Stimulated activated CD8-positive, alpha-beta memory T cell treated with anti-CD3 and anti-CD28 coated beads, Interleukin-4, amount 100 ng/mL, for 24 hours (primary cell): ENCODE measurements at places on chromosomes 13 and 19.

DNA sequence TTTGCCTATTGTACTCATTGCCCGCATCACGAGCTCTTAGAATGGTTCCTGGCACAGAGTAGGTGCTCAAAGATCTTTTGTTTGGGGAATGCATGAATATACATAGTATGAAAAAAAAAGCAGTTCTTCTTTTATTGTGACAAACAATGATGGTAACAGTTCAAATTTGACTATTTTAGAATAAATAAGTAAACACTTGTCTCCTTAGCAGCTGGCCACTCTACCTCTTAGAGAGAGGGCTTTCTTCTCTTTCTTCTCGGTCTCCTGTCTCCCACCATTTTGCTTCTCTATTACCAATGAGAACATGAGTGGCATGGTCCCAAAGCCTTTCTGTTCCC is 639 bp upstream of the SLAIN1 start:
- DNase-seq = no peak

- peak; percentile 63 for DNase-seq
Observed at GRCh38 chr19:13154241-13154778, 4.1 kb downstream of the IER2 start.

GRCh38 chr13:45518525-45519245 is 53.9 kb downstream of the COG3 start:
- DNase-seq = no peak

DNA sequence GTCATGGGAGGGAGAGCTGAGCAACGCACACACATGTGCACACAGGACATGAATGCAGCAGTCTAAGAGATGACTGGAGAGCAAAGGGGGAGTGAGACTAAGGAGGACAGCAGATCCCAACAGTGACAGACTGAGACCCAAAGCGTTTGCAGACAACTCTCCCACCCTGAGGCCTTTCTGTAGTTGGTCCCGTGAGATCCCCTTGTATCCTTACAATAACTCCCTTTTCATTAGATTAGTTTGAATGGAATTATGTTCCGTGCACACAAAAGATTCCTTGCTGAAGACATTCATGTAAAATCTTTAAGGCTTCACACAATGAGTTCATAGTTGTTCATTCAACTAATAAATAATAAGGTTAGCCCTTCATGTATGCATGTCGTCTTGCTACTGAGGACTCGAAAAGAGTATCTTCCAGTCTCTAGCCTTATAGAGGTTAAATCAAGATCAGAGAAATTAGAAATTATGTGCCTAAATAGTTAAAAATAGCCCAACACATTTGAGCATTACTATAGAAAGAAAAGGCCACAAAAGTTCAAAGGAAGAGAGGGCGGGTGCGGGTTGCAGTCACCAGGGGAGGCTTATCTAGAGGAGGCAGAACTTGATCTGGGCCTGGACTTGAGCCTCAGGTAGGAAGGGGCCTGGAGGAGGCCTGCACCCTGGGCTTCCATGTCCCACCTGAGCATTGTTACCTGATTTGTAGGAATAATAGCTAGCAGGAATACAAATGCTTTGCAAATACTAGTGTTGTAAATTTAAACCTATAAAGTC is 3.1 kb upstream of the GTF3A start:
- no peak for DNase-seq

DNA sequence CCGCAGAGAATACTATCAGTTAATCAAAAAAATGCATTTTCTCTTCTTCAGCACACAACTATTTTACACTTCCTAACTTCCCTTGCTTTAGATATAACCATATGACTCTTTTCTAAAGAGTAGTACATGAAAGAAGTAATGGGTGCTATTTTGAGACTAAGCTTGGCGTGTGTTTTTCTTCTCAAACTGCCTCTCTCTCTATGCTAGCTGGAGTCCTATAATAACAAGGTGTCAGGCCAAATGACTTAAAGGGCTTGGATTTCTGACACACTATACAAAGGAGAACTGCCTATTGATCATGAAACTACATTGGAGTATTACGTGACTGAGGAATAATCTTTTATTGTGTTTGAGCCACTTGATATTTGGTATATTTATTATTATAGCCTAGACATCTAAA is 1330.1 kb upstream of the SPRY2 start:
- no peak for DNase-seq

DNA sequence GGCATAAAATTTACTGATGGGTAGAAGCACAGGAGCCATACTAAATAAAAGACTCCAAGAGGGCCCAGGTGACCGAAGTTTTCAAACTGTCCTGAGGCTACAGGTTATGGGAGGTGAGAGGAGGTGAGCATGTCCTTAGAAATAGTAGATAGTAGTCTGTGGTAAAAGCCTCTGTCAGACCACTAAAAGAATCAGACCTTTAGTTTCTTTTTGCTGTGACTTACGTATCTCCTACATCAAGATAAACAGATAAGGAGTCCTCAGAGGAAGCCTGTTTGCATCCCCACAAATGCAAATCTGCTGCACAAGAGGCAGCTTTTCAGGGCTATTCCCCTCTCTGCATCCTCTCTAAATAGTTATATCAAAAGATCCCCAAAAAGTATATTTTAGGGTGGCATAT is 711.6 kb upstream of the SLITRK6 start:
- no peak for DNase-seq

DNA sequence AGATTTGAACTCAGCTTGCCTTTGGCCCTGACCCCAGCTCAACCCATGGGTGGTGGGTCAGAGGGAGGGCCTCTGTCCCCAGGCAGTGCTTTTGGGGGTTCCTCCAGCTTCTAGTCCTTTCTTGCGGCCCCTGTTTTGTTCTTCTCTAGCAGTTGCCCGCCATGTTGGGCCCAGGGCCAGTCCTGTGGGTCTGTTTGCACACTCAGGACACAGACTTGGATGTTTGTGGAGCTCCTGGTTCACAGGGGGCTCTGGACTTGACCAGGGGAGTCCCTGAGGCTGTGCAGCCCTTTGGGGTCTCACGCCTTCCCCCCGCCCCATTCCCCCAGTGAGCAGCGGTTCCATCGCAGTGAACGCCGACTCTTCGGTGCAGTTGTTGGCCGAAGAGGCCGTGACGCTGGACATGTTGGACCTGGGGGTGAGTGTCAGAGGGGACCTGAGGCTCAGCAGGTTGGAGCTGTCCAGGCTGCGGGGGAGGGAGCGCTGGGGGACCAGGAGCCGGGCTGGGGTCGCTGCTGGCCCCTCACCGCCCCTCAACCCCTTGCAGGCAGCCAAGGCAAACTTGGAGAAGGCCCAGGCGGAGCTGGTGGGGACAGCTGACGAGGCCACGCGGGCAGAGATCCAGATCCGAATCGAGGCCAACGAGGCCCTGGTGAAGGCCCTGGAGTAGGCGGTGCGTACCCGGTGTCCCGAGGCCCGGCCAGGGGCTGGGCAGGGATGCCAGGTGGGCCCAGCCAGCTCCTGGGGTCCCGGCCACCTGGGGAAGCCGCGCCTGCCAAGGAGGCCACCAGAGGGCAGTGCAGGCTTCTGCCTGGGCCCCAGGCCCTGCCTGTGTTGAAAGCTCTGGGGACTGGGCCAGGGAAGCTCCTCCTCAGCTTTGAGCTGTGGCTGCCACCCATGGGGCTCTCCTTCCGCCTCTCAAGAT is 2.5 kb downstream of the ATP5F1D start:
- DNase-seq = peak; percentile 86

GRCh38 chr19:46349311-46349993 is 2.6 kb downstream of the PPP5C start:
- DNase-seq = no peak

DNA sequence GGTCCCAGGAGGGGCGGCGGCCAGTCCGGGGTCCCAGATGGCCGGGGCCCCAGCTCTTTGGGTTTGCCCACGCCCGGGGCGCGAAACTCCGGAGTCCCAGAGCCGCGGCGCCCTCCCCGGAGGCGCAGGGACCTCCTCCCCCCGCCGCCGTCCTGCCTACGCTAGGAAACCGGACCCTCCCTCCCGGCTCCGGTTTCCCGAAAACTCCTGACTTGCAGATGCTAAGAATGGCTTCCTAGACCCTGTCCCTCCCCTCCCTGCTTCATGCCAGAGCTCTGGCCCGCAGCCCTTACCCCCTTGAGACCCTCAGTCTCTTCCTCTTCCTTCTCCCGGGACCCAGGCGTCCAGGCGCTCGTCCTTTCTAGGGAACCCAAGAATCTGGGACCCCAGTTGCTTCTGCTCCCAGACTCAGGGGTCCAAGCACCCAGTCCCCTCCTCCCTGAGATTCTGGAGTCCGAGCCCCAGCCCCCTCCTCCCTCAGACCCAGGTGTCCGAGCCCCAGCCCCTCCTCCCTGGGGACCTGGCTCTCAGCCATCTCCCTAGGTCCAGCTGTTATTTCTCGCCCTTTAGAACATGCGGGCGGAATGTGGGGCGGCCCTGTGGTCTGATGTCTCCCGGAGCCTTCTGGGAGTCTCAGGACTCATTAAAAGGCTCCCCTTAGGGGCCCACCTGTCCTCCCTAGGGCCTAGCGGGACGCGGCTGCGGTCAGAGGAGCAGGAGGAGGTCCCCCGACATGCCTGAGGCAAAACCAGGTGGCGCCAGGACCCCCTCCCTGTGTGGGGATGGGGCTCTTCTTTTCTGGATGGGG is at the start of gene MYBPC2:
TSS of gene MYBPC2 (plus strand) at position 672 of the 808 bp plus-strand sequence. CDS start at position 734, 62 bp downstream.
- no peak for DNase-seq

DNA sequence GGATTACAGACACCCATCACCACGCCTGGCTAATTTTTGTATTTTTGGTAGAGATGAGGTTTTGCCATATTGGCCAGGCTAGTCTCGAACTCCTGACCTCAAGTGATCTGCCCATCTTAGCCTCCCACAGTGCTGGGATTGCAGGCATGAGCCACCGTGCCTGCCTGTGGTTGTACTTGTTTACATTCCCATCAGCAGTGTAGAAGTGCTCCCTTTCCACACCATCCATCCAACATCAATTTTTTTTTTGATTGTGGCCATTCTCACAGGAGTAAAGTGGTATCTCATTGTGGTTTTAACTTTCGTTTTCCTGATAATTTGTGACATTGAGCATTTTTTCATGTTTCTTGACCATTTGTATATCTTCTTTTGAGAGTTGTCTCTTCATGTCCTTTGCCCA is 1019.4 kb upstream of the SLC10A2 start:
- no peak for DNase-seq

GRCh38 chr19:4474514-4475022 is 2.5 kb downstream of the HDGFL2 start:
- DNase-seq = peak; percentile 20

- no peak for DNase-seq
Observed at GRCh38 chr19:50266896-50267295, 62.3 kb downstream of the KCNC3 start.
